Pancreas (tissue), 10 donors: ENCODE measurements at places on chromosomes 12 and 14. TPM values are rescaled to one million over a fixed set of nuclear protein-coding genes. Genes with fewer than 3 reads are reported as not detected.

The SLC35F4 gene
- total RNA-seq, result not detected

The SMIM41 gene
- total RNA-seq, result not detected

The CRACR2A gene
- total RNA-seq, result 6.5 TPM

The SERPINA12 gene
- total RNA-seq, result not detected

The BCL2L2 gene
- 25.9 TPM for total RNA-seq

The HPD gene
- total RNA-seq, result 1.5 TPM

The USP44 gene
- 2.7 TPM for total RNA-seq

The KITLG gene
- total RNA-seq, result 3.0 TPM

The OTUB2 gene
- 0.54 TPM for total RNA-seq

The FBLN5 gene
- 34.3 TPM for total RNA-seq

The TARBP2 gene
- total RNA-seq, result 14.4 TPM

The STAC3 gene
- 0.63 TPM for total RNA-seq

The CLEC9A gene
- total RNA-seq, result 0.09 TPM

The SLC16A7 gene
- total RNA-seq, result 28.2 TPM

The PCED1B gene
- total RNA-seq, result 0.71 TPM

The MAP1LC3B2 gene
- 0.67 TPM for total RNA-seq

The GLT1D1 gene
- 0.34 TPM for total RNA-seq

The NUDT14 gene
- 31.5 TPM for total RNA-seq

The C12orf42 gene
- total RNA-seq, result not detected

The SERPINA10 gene
- total RNA-seq, result 0.19 TPM

The SSTR1 gene
- total RNA-seq, result 1.4 TPM

The TMEM132C gene
- total RNA-seq, result 2.9 TPM

The OR6C1 gene
- total RNA-seq, result not detected

The ZDHHC22 gene
- not detected for total RNA-seq

The TSPAN19 gene
- total RNA-seq, result not detected
